Cortex of kidney (tissue), 1 donor: ENCODE measurements at places on chromosomes 11 and 22.

DNA sequence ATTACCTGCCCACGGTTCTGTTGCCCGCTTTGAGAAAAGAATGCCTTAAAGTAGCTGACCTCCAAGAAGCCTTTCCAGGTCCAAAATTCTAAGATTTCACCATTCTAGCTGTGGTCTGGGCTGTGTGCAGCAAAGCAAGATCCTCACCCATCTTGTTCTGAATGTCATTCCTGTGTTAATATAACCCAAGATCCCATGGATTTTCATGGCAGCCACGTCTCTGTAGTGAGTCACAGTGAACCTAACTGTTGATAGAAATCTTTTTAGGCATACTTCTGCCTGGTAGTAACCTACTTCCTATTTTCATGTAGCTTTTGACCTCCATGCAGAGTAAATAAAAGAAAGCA lies 210.0 kb downstream of the NAV2 start:
- DNase-seq: no peak

DNA sequence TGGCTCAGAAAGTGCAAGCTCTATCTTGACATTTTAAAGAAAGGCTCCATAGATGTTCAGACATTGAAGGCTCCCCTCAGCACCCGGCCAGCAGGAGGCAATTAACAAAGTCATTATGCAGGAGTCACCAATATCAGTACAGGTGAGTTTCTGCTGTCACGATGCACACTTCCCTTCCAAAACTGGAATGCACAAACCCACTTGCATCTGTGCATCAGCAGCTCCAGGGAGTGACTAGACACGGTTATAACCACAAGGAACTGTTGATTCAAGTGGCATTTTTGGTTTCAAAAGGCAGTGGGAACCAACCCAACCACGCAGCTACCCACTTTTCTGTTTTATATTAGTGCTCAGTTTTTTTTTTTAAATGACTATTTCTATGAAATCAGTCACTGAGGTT lies 293.9 kb upstream of the NARS2 start:
- no peak for DNase-seq

DNA sequence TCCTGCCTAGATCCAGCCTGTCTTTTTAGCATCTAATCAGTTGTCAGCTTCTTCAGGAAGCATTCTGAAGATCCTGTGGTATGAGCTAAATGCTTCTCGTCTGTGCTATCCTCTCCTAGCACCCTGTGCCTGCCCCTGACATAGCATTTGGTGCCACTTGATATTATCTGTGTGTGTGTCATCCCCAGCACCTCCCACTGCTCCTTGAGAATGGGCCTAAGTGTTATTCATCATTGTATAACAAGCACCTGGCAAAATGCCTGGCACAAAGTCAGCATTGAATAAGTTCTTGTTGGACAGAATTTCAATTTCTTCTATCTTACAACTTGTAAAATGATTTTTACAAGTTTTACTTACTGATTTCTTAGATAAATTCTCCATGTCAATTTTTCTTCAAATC lies 28.1 kb upstream of the OLFML1 start:
- DNase-seq: no peak

DNA sequence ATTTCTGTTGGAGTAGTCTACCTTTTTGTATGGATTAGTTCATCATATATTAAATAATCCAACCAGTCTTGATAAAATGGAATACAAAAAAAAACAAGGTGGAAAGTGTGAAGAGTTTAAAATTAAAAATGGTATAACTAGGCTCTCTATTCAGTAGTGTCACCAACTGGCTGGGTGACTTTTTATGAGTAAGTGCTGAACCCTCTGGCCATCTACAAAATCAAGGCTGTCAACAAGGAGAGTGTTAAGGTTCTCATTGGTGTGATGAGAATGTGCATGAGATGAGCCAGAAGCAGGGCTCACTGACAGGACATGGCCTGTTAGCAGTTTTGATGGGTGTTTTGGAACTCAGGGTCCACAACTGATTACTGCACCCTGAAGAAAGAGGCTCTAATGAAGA lies 343.2 kb downstream of the AASDHPPT start:
- no peak for DNase-seq

DNA sequence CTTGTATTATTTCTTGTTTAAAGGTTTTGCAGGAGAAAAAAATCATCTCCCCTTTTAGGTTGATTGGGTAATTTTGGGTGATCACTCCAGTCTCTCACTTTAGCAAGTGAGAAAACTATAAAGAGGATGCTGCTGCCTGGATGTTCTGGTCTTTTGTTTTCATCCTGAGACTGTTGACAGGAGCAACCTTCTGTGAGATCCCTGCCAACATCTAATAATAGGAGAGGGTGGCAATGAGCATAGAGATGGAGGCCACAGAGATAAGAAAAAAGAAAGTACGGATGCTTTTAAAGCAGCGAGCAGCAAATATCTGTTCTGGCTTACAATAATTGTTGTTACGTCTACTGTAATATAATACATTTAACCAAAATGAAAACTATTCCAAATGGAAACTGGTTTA lies 293.6 kb upstream of the MTNR1B start:
- no peak for DNase-seq

GRCh38 chr11:12026331-12027211 lies 18.1 kb upstream of the DKK3 start:
- no peak for DNase-seq

DNA sequence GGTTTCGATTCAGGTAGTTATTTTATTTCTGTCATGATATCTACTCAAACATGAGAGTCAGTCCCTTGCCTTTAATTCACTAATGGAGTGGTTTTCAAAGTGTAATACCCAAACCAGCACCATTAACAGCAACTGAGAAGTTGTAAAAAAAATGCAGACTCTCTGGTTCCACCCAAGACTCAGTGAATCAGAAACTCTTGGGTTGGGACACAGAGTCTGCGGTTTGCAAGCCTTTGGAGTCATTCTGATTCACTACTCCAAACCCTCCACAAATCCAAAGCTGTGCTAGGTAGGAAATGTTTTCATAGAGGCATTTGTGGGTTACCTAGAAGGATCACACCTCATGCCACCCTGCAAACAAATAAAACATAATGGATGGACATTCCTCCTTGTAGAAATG lies 340.1 kb downstream of the NTM start:
- DNase-seq: no peak

DNA sequence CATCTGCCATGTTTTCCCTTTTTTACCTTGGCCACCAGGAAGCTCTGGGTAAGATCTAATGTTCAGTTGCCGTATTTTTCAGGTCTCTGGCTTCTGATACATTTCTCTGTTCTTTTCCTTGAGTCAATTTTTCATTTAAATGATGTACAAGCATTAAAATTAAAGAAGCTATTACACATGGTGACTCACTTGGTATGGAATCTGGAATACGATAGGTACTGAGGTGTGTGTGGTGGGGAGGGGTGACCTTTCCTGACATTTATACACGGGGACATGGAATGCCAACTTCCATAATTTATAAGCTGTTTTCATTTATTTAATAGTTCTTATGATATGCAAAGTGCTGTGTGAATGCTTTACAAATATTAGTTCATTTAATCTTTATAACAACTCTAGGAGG lies 47.8 kb upstream of the ALX4 start:
- no peak for DNase-seq

- DNase-seq: no peak
Measured at GRCh38 chr11:721741-722345, 15.8 kb downstream of the EPS8L2 start.

- DNase-seq: no peak
Measured at GRCh38 chr11:82405421-82405820, 328.2 kb downstream of the FAM181B start.

- no peak for DNase-seq
Measured at GRCh38 chr22:26887456-26887855, 230.1 kb downstream of the MIAT start.

DNA sequence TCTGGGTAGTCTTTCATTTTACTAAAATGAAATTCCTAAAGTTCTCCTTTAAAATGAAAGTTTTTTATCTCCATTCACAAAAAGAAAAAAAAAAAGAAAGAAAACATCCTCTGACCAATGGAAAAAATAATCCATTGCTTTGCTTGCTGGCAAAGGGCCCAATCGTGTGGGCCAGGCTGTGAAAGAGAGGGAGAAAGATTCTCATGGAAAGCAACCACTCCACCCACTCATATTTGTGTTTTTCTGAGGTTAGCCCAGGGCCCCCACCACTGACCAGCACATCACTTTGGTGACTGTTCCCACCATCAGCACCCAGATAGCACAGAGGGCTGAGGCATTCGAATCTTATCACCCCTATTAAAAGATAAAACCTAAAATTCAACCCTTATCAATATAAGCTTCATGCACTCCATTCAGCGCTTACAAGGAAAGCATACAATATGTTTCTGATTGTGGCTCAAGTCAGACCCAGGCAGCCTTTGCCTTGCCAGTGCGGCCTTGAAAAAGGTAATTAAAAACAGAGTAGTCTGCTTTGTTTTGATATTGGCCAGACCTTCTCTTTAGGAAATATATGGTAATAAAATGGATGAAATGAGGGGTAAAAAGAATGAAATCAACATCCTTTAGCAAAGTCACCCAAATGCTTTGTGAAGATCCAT lies 192.8 kb downstream of the ETS1 start:
- no peak for DNase-seq

DNA sequence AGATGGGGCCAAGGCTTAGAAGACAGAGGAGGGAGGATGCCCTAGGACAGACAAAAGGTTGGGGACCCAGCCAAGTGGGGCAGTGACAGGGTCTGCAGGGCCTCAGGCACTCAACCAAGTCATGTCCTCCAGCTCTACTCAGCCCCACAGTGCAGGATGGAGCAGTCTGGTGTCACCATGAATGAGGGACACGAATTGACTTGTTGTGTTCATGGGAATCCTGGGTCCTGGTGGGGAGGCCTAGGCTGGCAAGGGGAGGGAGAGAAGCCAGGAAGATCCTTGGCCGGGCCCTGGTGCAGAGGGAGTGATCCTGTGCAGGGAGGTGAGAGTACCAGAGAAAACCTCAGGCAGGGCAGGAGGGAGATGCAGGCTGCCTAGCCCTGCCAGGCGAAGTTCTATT lies 12.0 kb downstream of the P2RY6 start:
- no peak for DNase-seq

GRCh38 chr11:122707111-122707510 lies 51.6 kb downstream of the UBASH3B start:
- DNase-seq: no peak

DNA sequence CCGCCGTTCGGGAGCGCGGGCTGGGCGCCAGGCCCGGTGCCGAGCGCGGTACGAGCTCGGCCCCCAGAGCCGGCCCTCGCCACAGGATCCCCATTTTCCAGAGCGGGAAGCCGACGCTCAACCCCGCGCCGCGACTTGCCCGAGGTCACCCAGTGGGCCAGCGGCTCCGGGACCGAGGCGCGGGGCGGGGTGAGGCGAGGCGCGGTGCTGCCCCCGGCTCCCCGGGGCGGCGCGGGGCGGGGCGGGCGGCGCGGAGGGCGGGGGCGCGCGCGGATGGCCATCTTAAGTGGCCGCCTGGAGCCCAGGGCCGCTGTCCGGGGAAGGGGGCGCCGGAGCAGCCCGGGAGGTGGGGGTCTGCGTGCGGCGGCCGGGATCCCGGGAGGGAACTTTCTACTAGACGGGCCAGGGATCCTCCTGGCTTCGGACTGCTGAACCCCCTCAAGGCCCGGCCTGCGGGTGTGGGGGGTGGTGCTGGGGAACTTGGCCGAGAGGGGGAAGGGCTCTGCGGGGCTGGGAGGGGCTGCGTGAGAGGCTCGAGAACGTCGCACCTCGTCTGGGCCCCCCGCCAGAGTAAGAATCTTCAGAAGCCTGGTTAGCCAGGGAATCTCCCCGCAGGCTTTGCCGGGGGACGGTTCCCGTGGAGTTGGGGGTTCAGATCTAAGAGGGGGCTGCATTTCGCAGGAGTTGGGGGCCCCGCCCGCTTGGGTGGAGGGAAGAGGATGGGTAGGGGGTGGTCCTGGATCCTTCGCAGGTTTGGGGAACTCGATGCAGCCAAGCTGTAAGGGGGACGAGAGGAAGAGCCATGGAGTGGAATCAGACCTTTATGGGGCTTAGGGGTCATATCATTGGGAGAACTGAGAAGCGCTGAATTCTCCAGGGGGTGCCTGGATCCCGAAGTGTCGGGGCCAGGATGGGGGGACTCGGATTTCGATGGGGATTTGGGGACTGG lies 678 bp upstream of the INPPL1 start:
- DNase-seq: no peak

- DNase-seq: no peak
Measured at GRCh38 chr11:121406291-121406690, 45.8 kb upstream of the SORL1 start.

DNA sequence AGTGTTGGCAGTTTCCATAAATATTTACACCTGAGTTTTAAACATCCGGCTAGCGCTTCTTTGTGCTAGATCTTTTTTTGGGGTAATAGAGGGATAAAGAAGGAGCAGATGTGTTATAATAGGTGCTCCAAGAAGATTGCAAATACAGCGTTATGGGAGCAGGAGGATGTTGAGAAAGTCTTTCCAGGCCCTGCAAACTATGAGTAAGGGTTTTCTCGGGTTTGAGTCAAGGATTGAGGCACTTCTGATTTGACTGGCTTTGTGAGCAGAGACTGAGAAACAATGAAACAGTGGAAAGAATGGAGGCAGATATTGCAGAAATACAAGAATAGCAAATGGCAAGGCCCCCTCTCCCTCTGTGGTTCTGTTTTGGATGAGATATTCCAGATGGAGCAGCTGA lies 155.0 kb upstream of the TIMP3 start:
- no peak for DNase-seq

DNA sequence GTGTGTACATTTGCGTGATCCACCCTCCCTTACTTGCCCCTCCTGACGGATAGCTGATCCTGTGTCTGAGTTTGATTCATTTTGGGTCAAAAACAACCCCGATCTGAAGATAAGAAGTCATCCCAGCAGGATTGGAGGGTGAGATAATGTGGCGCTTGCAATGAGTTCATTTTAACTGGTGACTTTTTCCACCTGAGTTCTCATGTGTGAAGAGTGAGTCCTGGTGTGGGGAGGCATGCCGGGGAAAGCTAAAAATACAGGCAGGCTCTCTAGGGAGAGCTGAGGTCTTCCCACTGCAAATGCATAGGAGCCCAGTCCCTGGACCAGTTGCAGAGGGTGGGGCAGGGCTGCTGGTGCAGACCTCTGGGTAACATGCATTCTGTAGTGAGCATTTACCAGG lies 35.7 kb upstream of the ELF5 start:
- no peak for DNase-seq

DNA sequence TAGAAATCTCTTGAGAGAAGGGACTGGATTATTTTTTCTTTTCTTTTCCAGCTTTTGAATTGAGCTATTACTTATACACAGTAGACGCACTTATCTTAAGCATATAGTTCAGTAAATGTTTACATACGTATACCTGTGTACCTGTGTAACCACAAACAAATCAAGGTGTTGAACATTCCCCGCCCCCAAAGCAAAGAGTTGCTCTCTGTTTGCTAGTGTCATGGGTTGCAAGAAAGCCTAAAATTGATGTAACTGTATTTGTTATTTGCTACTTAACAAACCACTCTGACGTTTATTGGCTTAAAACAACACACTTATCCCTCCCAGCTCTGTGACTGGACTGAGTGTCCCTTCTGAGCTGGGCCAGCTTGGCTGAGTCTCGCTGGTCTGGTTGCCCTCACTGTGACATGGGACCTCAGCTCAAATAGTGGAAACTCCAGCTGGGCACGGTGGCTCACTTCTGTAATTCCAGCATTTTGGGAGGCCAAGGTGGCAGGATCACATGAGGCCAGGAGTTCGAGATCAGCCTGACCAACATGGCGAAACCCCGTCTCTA lies 25.4 kb upstream of the CABP2 start:
- no peak for DNase-seq

GRCh38 chr22:28911304-28911690 lies 27.9 kb downstream of the ZNRF3 start:
- no peak for DNase-seq

GRCh38 chr11:103534191-103534590 lies 425.0 kb downstream of the DYNC2H1 start:
- DNase-seq: no peak
